ENCODE measurements at places on chromosomes 3 and 15.

GRCh38 chr3:66442254-66443117 lies 58.3 kb downstream of the LRIG1 start:
- DNase-seq, result no peak

DNA sequence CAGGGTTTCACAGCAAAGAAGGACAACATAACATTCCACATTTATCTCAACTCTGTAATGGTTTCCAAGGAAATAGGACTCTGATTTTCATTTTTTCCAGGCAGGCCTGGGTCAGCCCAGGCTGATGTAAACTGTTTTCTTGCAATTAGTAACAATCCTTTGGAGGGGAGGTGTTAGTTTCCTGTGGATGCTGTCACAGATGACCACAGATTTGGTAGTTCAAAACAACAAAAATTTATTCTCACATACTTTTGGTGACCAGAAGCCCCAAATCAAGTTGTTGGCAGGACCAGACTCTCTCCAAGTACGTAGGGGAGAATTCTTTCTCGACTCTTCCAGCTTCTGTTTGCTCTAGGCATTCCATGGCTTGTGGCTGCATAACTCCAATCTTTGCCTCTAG lies 88.0 kb downstream of the EDEM1 start:
- DNase-seq, result no peak

GRCh38 chr3:122984007-122984406 lies 43.6 kb downstream of the SEMA5B start:
- DNase-seq, result no peak

GRCh38 chr15:71011503-71012155 lies 103.6 kb upstream of the THSD4 start:
- no peak for DNase-seq

- no peak for DNase-seq
Observed at GRCh38 chr3:182364723-182365650, 428.3 kb upstream of the ATP11B start.

DNA sequence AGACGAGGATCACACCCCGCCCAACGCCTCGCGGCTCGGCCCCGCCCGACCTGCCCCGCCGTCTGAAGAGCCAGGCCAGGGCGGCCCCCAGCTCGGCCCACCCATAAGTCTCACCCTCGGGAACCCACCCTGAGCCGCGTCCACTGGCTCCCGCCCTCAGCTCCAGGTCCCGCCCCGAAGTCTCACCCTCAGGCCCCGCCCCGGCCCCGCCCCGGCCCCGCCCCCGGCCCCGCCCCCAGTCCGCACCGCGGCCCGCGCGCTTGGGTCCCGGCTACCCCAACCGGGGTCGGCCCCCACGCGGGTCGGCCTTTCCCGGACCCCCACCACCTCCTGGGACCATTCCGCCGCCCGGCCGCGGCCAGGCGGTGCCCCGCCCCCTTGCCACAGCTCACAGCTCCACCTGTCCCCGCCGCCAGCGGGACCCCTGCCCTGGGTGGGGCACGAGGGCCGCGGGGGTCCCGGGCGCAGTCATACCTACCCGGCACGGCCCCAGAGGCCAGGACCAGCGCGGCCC lies 489 bp downstream of the CSPG5 start:
- DNase-seq, result peak; percentile 11

Measured in CD4-positive, alpha-beta T cell treated with Interleukin-2 at 100 ng/mL for 4 hours (primary cell).